ENCODE measurements at places on chromosomes 5 and 9.

DNA sequence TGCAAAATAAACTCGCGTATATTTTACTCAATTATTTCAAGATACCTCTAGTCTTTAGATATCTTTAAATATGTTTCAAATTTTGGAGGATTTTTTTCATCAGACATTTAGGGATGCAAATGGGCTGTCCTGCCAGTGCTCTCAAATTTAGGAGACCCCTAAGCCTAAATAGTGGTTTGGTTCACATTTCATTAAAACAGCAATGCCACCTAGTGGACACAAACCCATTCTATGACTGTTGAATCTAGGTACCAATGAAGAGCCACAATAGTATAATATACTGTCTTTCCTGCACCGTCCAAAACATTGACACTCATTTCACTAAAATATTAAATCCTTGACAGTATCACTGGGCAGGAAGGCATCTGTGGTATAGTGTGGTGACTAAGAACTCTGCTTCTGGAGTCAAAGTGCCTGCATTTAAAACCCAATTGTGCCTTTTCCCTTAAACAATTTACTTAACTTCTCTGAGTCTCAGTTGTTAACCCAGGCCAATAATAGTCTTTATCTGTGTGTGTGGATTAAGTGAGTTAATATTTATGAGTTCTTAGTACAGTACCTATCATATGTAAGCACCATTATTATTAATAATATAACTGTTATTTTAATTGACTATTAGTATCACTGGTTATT is 148.0 kb downstream of the RORB start:
- DNase-seq = peak; percentile 9

DNA sequence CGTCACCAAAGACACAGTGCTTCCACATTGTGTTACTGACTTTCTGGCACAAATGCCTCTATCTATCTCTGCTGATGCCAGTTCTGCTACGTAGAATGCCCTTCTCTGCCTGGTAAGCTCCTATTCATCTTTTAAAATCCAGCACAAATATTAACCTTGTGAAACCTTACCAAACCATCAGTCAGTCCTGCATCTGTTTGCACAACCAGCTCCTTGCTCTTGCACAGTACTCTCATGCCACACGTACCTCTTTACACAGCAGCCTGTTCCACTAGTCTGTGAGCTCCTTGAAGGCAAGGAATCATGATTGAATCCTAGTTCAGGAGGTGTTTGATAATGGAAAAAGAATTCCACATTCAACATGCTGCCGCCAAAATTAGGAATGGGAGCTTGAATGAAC is 56.3 kb downstream of the TEX10 start:
- DNase-seq = no peak

DNA sequence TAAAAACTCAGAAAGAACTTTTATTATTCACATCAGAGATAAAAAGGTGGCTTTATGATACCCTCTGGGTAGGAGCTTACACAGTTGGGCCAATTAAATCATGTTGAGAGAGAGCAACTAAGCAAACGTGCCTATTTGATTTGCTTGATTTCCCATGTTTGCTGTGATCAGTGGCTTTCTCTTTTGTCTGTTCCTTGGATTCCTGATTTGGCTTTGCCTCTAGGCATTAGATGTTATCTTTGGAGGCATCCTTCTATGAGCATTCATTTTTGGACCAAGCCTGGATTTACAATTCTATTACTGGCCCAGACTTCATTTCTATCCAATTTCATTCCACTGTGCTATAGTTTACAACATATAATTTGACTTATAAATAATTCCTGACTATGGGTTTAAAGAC is 35.9 kb downstream of the VCAN start:
- no peak for DNase-seq

DNA sequence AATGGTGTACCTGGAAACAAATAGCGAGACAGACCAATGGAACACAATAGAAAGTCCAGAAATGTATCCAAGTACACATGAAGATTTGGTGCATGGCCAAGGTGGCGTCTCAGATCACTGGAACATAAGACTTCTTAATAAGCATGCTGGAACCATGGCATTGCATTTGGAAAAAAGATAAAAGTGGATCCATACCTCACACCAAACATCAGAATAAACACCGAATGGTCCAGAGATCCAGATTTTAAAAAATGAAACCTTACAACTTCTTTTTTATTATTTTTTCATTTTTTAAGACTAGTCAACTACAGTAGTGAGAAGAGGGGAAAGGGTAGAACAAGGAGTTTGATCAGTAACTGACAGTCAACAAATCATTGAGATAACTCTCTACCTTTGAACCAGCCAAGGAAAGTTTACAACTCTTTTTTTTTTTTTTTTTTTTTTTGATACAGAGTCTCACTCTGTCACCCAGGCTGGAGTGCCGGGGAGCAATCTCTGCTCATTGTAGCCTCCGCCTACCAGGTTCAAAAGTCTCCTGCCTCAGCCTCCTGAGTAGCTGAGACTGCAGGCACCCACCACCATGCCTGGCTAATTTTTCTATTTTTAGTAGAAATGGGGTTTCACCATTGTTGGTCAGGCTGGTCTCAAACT is 8.8 kb upstream of the DUSP1 start:
- no peak for DNase-seq

DNA sequence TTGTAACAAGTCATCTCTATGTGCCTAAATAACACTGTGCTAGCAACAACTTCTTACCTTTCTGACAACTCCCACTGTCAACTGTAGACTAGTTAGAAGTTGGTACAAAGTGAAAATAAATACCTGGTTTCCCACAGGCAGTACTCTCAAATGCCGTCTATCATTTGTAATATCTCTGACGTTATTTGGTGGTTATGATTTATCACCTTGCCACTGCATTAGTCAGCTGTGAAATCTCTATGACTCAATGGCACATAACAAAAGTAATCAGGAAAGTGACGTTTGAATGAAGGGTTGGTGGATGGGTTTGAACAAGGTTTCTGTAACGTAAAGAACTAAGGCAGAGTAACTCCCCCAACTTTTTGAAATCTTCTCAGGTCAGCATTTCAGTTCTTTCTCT is 592.3 kb downstream of the MAT2B start:
- DNase-seq = no peak

GRCh38 chr5:168710706-168711105 is 131.5 kb upstream of the PANK3 start:
- no peak for DNase-seq

GRCh38 chr5:90307782-90308181 is 101.8 kb downstream of the CETN3 start:
- no peak for DNase-seq

- DNase-seq = peak; percentile 38
Measured at GRCh38 chr9:127397646-127398274, 791 bp downstream of the SLC2A8 start.

DNA sequence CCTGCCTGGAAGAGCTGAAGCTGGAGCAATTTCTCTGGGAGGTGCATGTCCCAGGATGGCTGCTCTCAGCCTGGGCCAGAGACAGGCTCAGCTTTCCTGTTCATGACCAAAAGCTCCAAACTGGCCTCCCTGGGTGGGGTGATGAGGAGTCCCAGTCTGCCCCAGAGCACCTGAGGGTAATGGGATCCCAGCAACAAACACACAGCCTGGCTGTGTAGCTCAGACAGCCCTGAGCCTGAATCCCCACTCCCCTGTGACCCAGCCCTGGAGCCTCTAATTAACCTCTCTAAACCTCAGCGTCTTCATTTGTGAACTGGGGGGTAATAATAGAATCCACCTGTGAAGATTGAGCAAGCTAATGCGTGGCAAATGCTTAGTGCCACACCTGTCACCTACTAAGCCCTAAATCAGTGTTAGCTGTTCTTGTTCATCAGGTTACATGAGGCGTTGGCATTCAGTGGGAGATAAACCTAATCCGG is 67.5 kb downstream of the HSPA4 start:
- no peak for DNase-seq

DNA sequence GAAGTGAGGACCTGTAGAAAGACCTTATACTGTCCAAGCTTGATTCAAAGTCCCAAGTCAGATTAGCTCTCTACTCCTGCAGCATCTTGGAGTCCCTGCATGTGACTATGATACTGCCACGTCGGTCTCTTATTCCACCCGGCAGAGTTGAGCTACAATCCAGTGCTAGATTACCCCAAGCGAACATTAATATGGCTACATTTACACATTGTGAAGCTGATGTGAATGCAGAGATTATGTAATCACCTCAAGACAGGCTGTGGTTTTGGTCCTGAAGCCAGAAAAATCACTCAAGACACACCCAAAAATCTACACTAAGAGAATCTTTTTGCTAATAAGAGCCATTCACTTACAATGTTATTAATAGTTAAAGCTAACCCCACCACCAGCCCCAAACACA is 116.7 kb downstream of the GNA14 start:
- DNase-seq = no peak

GRCh38 chr9:72140586-72140985 is 8.7 kb upstream of the GDA start:
- DNase-seq = no peak

- no peak for DNase-seq
Measured at GRCh38 chr5:30502277-30502676, 691.2 kb upstream of the CDH6 start.

GRCh38 chr5:3943859-3944258 is 348.2 kb downstream of the IRX1 start:
- DNase-seq = no peak

- no peak for DNase-seq
Measured at GRCh38 chr9:133978226-133978898, 13.8 kb downstream of the VAV2 start.

DNA sequence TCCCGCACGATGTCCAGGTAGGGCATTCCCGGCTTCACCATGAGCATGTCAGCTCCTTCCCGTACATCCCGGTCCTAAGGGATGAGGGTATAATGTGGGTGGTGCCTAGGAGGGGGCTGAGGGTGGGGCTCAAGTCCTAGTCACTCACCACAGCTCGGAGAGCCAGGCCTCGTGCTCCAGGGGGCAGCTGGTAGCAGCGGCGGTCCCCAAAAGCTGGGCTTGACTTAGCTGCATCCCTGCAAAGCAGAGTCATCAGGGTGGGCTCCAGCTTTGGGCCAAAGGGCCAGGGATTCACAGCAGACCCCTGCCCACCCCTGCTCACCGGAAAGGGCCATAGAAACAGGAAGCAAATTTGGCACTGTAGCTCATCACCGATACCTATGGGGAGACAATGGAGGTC is 11.6 kb downstream of the ALAD start:
- no peak for DNase-seq

- no peak for DNase-seq
Measured at GRCh38 chr5:31196309-31196708, 2.8 kb downstream of the CDH6 start.

GRCh38 chr9:134301387-134302129 is 24.7 kb upstream of the RXRA start:
- DNase-seq = no peak

DNA sequence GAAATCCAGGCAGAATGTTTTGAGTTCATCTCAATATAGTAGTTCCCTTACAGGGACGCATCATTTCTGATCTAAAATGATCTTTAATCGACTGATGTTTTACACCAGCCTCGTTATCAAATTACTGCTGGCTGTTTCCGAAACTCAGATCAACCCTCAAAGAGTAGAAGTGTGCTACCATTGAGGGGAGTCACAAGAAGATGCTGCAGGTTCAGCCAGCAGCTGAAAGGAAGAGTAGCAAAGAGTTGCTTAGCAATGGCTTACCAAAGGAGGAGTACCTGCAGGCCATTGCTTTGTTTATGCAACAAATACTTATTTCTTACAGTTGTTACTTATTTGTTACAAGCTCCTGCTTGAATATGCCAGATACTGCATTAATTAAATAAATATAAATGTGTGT is 144.1 kb downstream of the EBF1 start:
- no peak for DNase-seq

GRCh38 chr5:113067635-113068344 is 91.2 kb downstream of the DCP2 start:
- no peak for DNase-seq

DNA sequence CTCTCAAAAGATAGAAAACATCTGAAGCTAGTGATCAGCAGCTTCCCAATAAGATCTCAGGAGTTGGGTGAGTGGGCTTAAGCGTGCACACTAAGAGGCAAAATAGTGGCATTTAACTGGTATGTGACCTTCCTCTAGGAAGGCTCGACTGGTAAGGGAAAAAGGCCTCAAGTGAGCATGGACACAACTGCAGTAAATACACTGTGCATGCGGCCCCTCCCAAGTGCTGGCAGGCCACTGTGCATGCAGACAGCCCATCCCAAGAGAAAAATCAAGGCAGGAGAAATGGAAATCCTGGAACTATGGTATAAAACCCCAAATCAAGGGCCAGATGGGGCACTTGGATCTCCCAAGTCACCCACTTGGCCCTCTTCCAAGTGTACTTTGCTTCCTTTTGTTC is 112.7 kb downstream of the SMC2 start:
- no peak for DNase-seq

- no peak for DNase-seq
Measured at GRCh38 chr9:27848315-27848714, 275.0 kb upstream of the C9orf72 start.

GRCh38 chr9:16387382-16387781 is 483.1 kb downstream of the BNC2 start:
- no peak for DNase-seq

- DNase-seq = no peak
Measured at GRCh38 chr5:145008876-145009530, 826.1 kb downstream of the PRELID2 start.

- no peak for DNase-seq
Measured at GRCh38 chr9:71302776-71303175, 181.4 kb upstream of the TRPM3 start.

DNA sequence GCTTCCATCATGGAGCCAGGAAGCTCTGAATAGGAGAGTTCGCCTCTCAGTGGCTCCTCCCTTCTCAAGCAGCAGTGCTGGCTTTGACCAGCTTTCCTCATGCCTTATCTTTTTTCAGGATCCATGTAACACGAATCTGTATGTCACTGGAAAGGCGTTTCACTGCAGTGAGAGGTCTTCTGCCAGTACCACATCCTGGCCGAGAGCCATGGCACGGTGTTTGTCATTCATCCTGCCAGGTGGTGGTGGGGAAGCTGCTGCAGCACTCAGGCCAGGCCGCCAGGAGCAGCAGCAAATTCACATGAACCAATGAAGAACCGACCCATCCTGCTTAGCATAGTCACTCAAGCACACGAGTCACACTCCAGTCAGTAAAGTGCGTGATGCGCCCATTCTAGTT is 179.0 kb downstream of the FANCC start:
- no peak for DNase-seq

DNA sequence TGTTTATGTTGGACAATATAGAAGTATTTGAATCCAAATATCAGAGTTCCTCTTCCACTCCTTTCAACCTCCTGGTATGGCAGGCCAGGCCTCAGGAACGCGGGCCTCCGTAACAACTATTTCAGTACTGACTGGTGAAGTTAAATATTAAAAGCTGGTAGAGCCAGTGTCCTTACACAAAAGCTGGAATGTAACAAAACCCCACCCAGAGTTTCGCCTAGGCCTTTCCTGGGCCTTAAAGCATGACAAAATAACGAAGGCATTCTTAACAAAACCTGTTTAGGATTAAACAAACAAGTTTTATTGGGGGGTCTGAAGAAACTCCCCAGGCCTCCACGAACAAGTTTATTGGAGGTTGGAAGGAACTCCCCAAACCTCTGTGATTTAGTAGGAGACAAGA is 61.6 kb upstream of the GNE start:
- DNase-seq = no peak

DNA sequence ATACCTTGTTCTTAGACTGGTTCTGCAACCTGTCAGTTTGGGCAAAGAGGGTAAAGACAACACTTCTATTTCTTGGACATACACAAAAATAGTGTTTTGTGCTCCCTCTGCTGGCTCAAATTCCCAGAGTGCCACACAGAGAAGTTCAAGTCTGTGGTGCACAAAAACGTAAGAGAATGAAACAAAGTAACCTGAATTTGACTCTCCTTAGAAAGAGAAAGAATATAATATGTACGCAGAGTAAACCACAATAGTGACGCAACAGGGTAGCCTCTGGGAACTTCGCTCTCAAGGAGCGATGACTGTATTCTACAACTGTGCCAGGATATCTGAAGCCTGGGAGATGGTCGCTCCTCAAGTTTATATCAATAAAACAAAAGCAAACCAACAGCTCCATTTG is 18.5 kb downstream of the DDX31 start:
- DNase-seq = no peak
